CD8-positive, alpha-beta memory T cell (primary cell): ENCODE measurements at places on chromosomes 3 and 15. TPM values are rescaled to one million over a fixed set of nuclear protein-coding genes. Genes with fewer than 3 reads are reported as not detected.

DNA sequence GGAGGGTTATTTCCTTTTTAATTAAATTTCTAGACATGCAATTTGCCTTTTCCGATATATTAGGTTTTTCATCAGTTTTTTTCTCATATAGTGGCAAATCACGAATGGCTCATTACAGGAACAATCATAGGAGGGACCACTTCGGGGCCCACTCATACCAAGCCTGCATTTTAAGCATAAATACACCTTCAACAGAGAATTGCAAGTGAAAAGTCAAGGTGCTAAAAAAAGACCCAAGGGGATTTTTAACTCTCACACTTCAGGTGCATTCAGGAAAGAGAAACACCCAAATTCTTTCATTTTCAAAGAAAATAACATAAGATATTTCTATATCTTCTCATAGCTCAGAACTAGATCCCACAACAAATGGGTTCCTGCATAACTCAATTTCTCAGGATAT is 979.6 kb upstream of the NR2F2 start:
- H3K27ac ChIP-seq: no peak overlapping the region
- no peaks in the 10 kb centered on the region for H3K36me3 ChIP-seq
- no peaks in the 10 kb centered on the region for H3K4me1 ChIP-seq
- no peak for DNase-seq
- no peaks in the 10 kb centered on the region for H3K27me3 ChIP-seq

- no peaks in the 10 kb centered on the region for H3K4me1 ChIP-seq
- no peaks in the 10 kb centered on the region for H3K36me3 ChIP-seq
- no peak overlapping the region for H3K4me3 ChIP-seq
- H3K27ac ChIP-seq: no peak overlapping the region
- no peak for DNase-seq
These were observed 155.6 kb upstream of the NR2E3 start for GRCh38 chr15:71654720-71655174.

DNA sequence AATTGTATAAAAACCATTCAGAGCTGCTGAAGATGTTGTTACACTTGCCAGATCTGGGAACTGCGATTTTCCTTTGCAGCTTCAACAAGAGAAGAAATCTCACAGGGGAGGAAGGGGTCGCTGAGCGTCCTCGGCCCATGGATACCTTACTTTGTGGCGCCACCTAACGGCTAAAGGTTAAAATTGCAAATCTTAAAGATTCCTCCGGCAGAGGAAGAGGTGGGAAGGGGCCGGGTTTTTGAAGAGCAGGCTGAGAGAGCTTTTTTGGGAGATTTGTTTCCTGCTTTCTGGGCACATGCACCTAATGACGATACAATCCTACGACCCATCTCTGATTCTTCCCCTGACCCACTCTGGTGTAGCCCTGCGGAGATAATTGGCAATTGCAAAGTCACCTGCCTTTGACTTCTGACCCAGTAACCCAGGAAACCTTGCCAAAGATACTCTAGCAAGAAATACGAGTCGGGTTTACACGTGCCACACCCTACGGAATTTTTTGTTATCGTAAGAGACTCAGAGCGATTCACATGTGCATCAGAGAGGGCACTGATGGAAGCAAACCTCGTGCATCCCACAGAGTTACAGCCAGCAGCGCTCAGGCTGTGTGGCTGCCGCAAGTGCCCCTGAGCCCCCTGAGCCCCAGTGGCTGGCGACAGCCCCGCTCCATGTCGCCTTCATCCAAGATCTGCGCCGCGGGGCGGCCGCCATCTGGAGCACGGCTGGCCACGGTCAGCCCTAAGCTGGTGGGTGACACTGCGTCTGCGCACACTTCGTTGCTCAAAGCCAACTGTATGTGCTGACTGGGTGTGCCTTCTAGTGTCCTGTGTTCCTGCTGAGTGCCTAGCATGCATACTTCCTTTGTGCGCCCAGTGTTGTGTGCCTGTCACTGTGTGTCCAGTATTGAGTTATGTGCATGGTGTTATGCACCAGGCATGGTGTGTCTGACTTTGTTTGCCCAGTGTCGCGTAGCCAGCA is 55.2 kb upstream of the CHRNA7 start:
- H3K4me1 ChIP-seq: no peaks in the 10 kb centered on the region
- no peak for DNase-seq
- H3K36me3 ChIP-seq: no peaks in the 10 kb centered on the region
- no peak overlapping the region for H3K27ac ChIP-seq

DNA sequence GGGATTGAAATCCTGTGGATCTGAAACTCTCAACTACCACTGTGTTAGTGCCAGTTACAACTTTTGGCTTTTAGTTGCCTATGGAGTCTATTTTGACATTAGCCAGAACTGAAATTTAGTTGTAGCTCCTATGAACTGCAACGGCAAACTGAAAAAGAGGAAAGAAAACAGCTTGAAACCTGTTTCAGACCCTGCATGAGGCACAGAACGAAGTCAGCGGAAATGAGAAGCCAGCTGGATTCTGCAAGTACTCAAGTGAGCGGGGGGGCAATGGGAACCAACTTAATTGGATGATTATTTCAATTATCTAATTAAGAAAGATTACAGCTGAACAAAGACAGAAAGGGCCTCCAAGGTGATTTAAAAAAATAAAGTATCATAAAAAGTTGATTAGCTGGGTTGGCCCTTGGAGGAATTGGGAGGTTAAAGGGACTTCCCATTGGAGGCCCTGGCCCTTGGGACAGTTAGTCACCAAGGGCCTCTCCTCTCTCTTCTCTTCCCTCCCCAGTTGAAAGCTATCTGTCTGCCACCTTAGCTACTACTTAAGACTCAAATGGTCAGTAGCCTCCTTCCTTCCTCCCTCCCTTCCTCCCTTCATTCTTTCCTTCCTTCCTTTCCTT is 352.1 kb downstream of the SHQ1 start:
- H3K36me3 ChIP-seq: no peaks in the 10 kb centered on the region
- no peaks in the 10 kb centered on the region for H3K4me1 ChIP-seq
- no peak overlapping the region for H3K27ac ChIP-seq
- no peaks in the 10 kb centered on the region for H3K27me3 ChIP-seq
- no peak for DNase-seq
- H3K4me3 ChIP-seq: no peak overlapping the region

GRCh38 chr3:22089284-22089683 is 338.3 kb upstream of the ZNF385D start:
- no peaks in the 10 kb centered on the region for H3K4me1 ChIP-seq
- no peaks in the 10 kb centered on the region for H3K27me3 ChIP-seq
- no peak overlapping the region for H3K4me3 ChIP-seq
- DNase-seq: no peak
- H3K36me3 ChIP-seq: no peaks in the 10 kb centered on the region

DNA sequence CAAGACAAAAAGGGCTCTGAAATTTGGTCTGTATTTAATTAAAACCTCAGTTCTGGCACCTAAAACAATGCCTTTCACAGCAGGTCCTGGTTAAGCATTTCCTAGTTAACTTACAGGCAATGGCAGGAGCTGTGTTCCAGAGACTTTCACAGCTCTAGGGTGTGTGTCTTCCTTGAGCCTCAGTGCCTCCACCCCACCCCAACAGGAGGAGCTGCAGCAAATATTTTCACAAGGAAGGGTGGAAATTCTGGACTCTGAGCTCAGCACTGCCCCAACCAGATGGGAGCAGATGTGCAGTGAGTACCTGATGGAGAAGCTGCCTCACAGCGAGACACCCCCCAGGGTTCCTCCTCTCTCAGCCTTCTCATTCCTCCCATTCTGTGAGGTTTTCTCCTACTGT is 106.3 kb upstream of the SPATA12 start:
- no peak overlapping the region for H3K4me3 ChIP-seq
- no peak for DNase-seq
- H3K27me3 ChIP-seq: no peaks in the 10 kb centered on the region
- H3K36me3 ChIP-seq: no peaks in the 10 kb centered on the region
- no peak overlapping the region for H3K27ac ChIP-seq

GRCh38 chr3:133476971-133477375 is 77.1 kb downstream of the BFSP2 start:
- peaks cover 16% of the 10 kb centered on the region for H3K4me1 ChIP-seq
- H3K27ac ChIP-seq: no peak overlapping the region
- no peaks in the 10 kb centered on the region for H3K36me3 ChIP-seq
- no peaks in the 10 kb centered on the region for H3K27me3 ChIP-seq

GRCh38 chr3:171072432-171072831 is 45.9 kb upstream of the SLC2A2 start:
- no peaks in the 10 kb centered on the region for H3K27me3 ChIP-seq
- no peak overlapping the region for H3K4me3 ChIP-seq
- H3K36me3 ChIP-seq: peaks cover 31% of the 10 kb centered on the region

- no peaks in the 10 kb centered on the region for H3K36me3 ChIP-seq
- H3K4me1 ChIP-seq: peaks cover 22% of the 10 kb centered on the region
- H3K27ac ChIP-seq: no peak overlapping the region
- no peaks in the 10 kb centered on the region for H3K27me3 ChIP-seq
These were observed 15.7 kb downstream of the VPS18 start for GRCh38 chr15:40909662-40910630.

GRCh38 chr15:34609102-34610057 is 25.9 kb upstream of the GOLGA8B start:
- H3K27me3 ChIP-seq: peaks cover 2% of the 10 kb centered on the region
- no peak overlapping the region for H3K4me3 ChIP-seq
- H3K36me3 ChIP-seq: no peaks in the 10 kb centered on the region
- no peak for DNase-seq
- no peak overlapping the region for H3K27ac ChIP-seq

- DNase-seq: no peak
- no peak overlapping the region for H3K27ac ChIP-seq
- H3K4me1 ChIP-seq: no peaks in the 10 kb centered on the region
- peaks cover 11% of the 10 kb centered on the region for H3K36me3 ChIP-seq
- H3K27me3 ChIP-seq: no peaks in the 10 kb centered on the region
These were observed 32.9 kb downstream of the MTHFS start for GRCh38 chr15:79863886-79864285.

DNA sequence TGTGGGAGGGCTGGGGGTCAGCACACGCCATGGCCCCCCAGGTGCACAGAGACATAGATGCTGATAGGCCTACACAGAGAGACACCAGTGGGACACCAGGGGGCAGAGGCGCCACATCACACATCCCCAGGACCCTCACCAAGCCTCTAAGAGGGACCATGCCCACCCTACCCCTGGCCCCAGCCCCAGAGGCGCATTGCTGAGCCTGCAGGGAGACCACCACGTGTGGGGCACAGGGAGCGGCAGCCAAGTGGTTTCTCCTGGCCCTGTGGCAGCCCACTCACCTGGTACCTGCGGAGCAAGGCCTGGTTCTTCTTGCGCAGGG is 1.2 kb downstream of the CCDC9B start:
- H3K4me1 ChIP-seq: peaks cover 16% of the 10 kb centered on the region
- no peak overlapping the region for H3K4me3 ChIP-seq
- H3K27ac ChIP-seq: no peak overlapping the region
- no peaks in the 10 kb centered on the region for H3K36me3 ChIP-seq
- DNase-seq: no peak
- H3K27me3 ChIP-seq: no peaks in the 10 kb centered on the region

DNA sequence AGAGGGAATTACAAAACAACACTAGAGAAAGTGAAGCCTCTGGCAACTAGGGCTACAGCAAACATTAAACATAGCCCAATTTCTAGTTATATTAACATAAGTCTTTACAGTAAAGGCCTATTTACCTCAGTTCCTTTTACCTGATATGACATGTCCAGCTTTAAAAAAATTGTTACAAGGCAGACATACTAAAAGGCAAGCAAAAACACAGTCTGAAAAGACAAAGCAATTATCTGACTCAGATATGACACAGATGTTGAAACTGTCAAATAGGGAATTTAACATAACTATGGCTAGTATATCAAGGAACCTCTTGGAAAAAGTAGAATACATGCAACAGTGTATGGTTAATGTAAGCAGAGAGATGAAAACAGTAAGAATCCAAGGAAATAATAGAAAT is 238.6 kb downstream of the RAP2B start:
- no peak overlapping the region for H3K4me3 ChIP-seq
- no peaks in the 10 kb centered on the region for H3K27me3 ChIP-seq
- peaks cover 20% of the 10 kb centered on the region for H3K4me1 ChIP-seq
- H3K36me3 ChIP-seq: no peaks in the 10 kb centered on the region
- no peak overlapping the region for H3K27ac ChIP-seq
- DNase-seq: no peak

DNA sequence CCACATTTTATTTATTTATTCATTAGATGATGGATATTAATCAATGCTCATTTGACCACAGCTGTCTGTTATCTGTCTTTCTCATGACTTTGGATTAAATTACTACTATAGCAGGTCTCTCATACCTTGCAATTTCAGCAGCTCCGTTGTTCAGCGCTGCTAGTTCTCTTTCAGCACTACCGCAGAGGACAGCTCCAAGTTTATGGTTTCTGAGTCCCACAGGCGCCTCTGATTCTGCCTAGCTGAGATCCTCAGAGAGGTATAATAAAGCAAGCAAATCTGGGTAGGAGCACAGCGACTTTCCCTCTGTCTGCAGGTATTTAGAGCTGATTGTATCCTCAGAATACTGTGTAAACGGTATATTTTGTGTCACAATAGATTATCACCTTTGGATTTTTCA is 204.9 kb downstream of the CNTN4 start:
- no peaks in the 10 kb centered on the region for H3K4me1 ChIP-seq
- no peaks in the 10 kb centered on the region for H3K27me3 ChIP-seq
- H3K27ac ChIP-seq: no peak overlapping the region
- no peak overlapping the region for H3K4me3 ChIP-seq
- DNase-seq: no peak

- no peaks in the 10 kb centered on the region for H3K4me1 ChIP-seq
- H3K27me3 ChIP-seq: no peaks in the 10 kb centered on the region
- DNase-seq: no peak
- no peak overlapping the region for H3K4me3 ChIP-seq
- H3K36me3 ChIP-seq: no peaks in the 10 kb centered on the region
These were observed 471.8 kb downstream of the MFSD1 start for GRCh38 chr3:159273608-159274007.

KPNA4 gene
- total RNA-seq: 86.5 TPM

FOXL2NB gene
- not detected for total RNA-seq

BFSP2 gene
- not detected for total RNA-seq

P3H2 gene
- total RNA-seq: not detected

CASR gene
- not detected for total RNA-seq

FBXL22 gene
- 0.84 TPM for total RNA-seq

CCR3 gene
- not detected for total RNA-seq

CSPG4 gene
- total RNA-seq: not detected

RNF111 gene
- 26.9 TPM for total RNA-seq

GP9 gene
- total RNA-seq: not detected

ROBO1 gene
- 0.55 TPM for total RNA-seq

NR1I2 gene
- total RNA-seq: 0.38 TPM

GOLGA6D gene
- total RNA-seq: not detected
